ENCODE measurements at places on chromosomes 11 and 22.

GRCh38 chr11:88619656-88620385, 282.3 kb upstream of the CTSC start:
- no peak for DNase-seq

DNA sequence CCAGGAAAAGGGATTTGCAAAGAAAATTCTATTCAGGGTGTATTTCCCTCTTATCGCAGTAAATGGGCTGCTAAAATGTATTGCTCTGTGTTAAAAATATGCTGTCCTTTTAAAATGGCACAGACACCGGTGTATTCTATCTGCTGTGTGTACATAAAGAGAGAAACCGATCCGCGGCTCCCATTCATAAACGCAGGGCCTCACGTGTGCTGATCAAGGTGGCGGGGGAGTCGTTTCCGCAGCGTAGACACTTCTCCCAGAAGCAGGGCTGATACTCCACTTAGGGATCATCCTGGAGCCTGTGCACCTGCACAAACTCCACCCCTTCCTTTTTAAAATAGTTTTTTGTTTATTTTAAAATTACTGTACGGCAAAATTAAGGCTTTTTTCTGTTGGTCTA, 26.1 kb upstream of the IGSF9B start:
- no peak for DNase-seq

GRCh38 chr22:23237201-23237798, 57.0 kb downstream of the BCR start:
- no peak for DNase-seq

DNA sequence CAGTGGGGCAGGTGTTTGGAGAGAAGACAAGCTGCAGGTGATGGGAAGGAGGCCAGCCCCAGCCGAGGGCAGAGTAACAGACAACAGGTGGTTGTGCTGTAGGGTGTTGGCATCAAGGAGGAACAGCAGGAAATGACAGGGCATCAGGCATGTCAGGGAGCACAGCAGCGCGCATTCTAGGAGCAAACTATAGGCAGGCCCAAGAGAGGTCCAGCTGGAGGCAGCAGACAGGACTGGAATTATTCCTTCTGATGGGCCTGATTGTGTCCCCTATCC, 13.6 kb downstream of the ADM start:
- DNase-seq: no peak

DNA sequence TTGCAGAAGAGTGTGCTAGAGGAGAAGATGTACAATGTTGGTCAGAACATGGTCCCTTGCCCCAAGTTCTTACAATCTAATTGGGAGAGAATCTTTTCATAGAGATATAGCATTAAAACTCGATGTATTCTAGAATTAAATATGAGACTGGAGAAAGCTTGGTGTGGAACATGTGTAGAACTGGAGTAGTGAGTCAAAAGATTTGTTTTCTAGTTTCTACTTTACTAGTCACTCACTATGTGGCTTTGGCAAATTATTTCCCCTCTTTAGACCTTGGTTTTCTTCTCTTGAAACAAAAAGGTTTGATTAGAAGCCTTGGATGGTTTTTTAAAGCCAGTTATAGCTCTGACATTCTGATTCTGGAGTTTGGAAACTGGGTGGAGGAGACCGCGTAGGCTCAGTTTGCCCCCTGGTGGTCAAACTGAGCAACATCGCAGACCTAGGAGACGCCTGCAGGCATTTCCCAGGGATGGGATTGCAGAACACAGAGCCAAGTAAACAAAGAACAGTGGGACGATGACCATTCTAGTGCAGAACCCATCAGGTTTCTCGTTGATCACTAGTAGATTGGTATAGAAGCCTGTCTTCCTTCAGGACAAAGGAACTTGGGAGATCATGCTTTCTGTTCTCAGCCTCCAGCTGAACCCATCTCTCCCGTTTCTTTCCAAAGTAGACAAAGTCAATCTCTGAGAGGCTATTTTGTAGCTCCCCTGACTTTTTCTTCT, 8.5 kb upstream of the CHRDL2 start:
- no peak for DNase-seq

- DNase-seq: no peak
Measured at GRCh38 chr11:57775491-57775890, 13.9 kb downstream of the CTNND1 start.

DNA sequence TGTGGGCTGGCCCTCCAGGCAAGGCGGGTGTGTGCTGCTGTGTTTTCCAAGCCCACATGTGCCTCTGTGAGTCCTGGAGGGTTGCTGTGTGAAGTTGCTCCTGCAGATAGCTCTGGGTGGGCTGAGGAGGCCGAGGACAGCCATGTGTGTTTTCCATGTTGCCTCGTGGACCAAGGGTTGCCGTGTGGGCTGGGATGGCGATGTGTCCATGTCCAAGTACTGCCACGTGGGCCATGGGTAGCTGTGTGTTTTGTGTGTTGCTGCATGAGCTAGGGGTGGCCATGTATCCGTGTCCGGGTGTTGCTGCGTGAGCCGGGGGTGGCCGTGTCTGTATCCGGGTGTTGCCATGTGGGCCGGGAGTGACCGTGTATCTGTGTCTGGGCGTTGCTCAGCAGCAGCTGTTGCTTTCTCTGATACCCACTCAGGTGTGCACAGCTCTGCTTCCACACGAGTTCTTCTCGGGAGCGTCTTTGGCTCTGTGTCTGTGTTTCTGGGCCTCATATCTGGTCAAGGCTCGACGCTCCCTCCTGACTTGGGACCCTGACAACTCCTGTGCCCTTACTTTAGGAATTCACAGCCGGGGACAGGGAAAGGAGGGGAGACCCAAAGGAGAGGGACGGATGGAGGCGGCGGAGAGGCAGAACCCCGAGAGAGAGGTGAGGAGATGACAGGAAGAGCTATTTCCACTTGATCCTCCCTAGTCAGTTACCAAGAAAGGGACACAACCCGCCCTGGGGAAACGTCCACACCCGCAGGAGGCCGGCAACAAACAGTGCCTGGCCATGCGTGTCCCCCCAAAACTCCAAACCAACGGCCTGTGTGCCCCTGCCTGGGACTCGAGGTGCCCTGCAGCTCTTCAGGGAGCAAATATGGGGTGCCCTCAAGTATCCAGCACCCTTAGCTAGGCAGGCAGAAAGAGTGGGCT, 83.1 kb downstream of the PHF21B start:
- no peak for DNase-seq

DNA sequence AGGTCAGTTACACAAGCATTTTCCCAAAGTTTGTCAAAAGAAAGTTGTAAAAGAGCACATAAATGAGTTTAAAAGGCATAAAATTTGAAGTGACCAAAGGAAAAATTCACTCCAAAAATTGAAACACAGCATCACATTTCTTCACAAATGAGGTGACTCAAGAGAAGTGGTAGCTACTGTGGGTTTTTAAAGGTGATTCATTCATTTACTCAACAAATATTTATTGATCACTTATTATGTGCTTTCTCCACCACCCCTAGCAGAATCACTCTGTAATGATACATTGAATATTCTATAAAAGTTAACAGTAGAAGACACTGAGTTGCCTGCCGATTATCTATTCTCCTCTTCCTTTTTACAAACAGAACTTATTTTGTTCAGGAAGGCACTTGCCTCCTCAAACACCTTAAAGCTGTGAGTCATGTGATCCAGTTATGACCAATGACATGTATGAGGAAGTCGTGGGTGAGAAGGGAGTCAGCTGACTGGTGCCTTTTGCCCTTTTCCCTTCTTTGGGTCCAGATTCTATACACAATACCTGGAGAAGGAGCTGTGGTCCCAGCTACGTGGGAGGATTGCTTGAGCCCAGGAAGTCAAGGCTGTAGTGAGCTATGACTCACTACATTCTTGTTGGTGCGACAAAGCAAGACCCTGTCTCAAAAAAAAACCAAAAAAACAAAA, 67.7 kb upstream of the CLNS1A start:
- DNase-seq: no peak

GRCh38 chr11:36257351-36257750, 31.9 kb downstream of the COMMD9 start:
- no peak for DNase-seq

DNA sequence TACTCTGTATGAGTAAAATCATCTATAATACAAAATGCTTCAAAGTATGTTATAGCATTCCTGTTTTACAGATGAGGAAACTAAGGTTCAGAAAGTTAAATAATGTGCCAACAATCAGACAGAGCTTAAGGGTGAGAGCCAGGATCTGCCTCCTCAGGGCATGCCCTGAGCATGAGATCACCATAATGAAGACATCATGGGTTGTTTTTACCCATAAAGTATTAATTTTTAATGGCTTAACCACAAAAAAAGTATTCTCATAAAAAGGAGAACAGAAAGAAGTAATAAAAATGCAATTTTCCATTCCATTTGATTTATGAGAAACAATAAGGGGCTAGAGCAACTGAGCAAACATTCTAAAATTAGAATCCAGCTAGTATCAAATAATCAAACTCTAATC, 534.3 kb upstream of the ARHGAP42 start:
- DNase-seq: no peak
